Foreskin keratinocyte (primary cell): ENCODE measurements at places on chromosomes 16 and 17.

DNA sequence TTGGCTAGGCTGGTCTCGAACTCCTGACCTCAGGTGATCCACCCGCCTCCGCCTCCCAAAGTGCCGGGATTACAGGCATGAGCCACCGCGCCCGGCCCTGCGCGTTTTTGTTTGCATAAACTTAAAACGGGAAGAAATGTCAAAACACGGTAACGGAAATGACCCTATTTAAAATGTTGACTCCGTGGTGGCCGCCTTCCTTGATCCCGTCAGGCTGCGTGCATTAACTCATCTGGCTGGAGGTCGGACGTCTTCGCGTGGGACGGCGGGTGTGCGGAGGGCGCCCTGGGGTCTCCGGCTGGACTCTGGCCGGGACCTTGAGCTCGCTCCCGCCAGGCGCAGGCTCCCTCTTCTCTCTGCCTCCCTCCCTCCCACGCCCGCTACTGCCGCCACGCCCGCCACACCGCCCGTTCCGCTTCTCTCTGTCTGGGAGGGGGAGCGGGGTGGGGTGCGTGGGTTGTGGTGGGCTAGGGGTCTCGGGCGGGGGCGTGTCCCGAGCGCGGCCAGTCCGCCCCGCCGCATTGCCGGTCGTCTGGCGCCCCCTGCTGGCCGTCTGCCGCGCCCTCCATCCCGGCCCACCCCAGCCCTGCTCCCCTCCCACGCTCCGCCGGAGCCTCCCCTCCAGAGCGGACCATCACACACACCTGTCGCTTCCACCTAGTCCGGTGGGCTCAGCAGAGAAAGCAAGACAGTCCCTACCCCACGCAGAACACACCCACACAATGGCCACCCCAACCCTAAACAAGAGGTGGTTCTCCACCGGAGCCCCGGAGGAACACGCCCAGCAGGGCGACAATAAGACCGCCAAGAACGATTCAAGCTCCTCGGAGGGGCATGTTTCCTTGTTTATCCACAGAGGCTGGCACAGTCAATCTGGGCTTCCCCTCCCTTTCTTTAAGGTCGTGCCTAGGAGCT, 1.2 kb upstream of the CCDC42 start:
- no peak for DNase-seq

- DNase-seq, result no peak
Observed at GRCh38 chr17:1730326-1731193, 6.1 kb downstream of the WDR81 start.

DNA sequence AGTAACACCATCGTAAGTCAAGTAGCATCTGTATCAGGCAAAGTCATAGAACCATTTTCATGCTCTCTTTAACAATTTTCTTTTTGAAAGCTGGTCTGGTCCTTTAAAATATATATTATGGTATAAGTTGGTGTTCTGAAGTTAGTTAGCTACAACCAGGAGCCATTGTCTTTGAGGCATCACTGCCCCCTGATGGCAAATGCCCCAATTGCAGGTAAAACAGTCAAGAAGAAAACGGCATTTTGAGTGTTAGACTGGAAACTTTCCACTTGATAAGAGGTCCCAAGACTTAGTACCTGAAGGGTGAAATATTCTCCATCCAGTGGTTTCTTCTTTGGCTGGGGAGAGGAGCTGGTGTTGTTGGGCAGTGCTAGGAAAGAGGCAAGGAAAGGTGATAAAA, 14.1 kb downstream of the TP53 start:
- DNase-seq, result no peak

- no peak for DNase-seq
Observed at GRCh38 chr17:67467500-67468455, 90.7 kb downstream of the PITPNC1 start.

- no peak for DNase-seq
Observed at GRCh38 chr17:61253937-61254574, 145.6 kb upstream of the TBX2 start.

- no peak for DNase-seq
Observed at GRCh38 chr17:11273596-11273995, 32.6 kb downstream of the SHISA6 start.

- DNase-seq, result no peak
Observed at GRCh38 chr16:901715-902601, 68.8 kb downstream of the LMF1 start.

DNA sequence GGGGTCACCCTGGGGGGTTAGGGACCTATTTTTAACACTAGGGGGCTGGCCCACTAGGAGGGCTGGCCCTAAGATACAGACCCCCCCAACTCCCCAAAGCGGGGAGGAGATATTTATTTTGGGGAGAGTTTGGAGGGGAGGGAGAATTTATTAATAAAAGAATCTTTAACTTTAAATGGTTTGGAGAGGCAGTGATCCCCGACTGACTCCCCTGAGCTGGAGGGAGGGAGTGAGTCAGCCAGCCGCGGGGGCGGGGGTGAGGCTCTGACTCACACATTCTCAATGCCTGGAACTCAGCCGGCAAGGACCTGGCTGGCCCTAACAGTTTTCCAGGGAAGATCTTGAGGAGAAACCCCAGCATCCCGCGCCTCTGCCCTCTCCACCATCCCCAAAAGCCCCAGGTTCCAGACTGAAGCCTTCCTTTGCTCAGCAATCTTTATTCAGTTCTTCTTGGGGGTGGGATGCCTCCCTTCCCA, 1.5 kb downstream of the HCFC1R1 start:
- peak; percentile 91 for DNase-seq

- DNase-seq, result no peak
Observed at GRCh38 chr17:12507026-12507595, 158.6 kb upstream of the MYOCD start.

DNA sequence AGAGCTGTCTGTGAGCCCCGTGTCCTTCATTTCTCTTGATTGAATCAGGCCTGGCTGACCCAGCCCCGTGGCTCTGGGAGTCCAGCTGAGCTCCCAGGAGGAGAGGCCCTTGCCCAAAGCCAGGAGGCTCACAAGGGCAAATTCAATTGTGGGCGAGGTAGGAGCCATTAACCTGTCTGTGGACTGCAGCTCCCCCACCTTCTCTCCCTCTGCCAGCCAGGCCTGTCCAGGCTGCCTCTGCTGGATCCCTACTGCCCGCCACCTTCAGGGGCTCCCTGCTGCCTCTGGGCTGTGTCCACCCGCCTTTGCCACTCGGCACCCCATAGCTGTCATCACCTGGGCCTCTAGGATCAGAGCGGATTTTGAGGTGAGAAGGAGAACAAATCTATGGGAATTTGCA, 61.9 kb downstream of the RTN4RL1 start:
- DNase-seq, result no peak

- no peak for DNase-seq
Observed at GRCh38 chr17:47692137-47692894, 1.6 kb upstream of the TBKBP1 start.

DNA sequence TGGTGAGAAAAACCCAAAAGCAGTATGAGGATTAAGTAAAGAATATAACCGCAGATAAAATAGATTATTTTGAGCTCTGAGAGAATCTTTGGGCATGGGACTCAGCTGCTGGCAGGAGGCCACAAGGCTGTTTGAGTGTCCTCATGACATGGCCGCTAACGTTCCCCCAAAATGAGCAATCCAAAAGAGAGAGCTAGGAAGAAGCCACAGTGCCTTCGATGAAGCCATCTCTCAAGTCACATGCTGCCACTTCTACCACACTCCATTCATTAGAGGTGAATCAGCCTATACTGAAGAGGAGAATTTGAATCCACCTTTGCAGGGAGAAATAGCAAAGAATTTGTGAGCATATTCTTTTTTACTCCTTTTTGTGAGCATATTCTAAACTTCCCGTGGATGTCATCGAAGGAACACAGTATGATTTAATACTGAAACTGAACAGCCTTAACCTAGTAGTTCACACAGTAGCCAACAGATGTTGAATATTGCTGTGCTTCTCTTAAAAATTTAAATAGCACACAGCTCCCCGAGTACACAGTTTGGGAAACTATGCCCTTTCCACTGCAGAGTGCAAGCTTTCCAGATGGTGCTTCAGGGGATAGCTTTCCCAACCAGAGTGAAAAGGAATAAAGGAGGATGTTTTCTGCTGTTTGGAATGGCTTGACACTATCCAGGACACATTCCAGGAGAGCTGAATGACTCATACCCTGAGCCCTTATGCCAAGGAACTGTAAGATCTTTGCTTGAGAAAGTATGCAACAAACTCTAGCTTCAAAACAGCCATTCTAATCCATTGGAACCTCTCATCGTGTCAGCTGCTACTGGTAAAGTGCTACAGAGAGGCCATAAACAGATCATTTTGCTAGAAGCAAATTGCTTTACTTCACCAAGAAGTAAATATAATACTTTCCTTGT, 33.9 kb downstream of the ANKFY1 start:
- peak; percentile 74 for DNase-seq

DNA sequence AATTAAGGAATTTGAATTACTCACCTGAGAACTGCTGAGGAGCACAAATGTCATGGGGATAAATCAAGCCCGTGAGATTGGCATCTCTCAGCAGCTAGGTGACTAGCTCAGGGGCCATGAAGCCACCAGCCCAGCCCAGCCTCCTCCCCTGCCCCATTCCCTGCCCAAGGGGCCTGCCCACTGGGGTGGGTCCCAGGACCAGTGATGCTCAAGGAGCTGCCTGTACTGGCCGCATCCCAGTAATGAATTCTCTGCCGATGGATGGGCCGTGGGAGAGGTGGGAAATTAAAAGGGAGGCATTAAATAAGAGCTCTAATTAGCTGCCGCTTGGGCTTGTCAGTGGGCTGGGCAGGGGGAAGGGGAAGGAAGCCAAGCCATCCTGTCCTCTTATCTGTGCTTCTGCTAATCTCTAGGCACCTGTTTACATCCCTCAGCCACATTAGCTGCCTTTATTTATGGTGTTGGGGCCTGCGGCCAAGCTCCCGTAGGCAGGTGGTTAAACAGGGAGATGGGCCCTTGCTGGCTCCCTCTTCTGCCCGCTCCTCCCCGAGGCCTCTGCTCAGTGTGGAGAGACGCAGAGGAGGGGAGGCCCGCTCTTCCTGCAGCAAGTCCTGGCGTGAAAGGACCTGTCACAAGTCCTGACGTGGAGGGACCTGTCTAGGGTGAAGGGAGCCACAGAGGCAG, 48.8 kb downstream of the PIPOX start:
- peak; percentile 45 for DNase-seq

GRCh38 chr17:9247401-9247938, 226.2 kb downstream of the NTN1 start:
- DNase-seq, result no peak

DNA sequence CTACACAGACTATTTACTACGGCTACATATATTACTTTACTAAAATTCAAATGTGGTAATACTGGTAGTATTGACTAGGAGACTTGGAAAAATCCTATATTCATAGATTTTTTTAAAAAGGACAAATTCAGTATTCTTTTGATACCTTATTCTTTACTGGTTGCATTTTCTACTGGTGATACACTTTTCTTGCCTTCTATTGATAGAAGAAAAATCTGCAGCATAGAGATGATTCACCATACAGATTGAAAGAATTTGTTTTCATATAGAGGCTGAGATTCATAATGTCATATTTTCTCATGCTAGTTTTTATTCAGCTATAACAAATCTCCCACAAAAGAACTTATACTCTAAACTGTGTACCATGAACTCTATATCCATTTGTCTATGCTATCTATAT, 195.4 kb upstream of the C17orf78 start:
- DNase-seq, result no peak

- DNase-seq, result no peak
Observed at GRCh38 chr16:86734543-86735460, 156.5 kb downstream of the FOXL1 start.

DNA sequence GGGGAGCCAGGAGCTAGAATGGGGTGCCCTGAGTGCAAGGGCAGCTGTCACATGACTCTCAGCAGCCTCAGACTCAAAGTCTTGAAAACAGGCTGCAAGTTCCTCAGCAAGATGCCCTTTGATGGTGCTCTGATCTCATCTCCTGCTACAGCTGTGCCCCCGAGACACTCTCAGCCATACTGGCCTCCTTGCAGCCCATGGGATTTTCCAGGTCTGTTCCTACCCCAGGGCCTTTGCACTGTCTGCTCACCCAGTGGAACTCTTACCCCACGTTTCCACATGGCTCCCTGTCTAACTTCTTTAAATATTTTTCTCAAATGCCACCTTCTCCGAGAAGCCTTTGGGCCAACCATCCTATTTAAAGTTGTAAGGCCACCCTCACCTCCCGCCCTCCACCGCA, 146.9 kb downstream of the C16orf95 start:
- DNase-seq, result no peak

- DNase-seq, result peak; percentile 71
Observed at GRCh38 chr17:9443811-9444210, 131.8 kb downstream of the STX8 start.

DNA sequence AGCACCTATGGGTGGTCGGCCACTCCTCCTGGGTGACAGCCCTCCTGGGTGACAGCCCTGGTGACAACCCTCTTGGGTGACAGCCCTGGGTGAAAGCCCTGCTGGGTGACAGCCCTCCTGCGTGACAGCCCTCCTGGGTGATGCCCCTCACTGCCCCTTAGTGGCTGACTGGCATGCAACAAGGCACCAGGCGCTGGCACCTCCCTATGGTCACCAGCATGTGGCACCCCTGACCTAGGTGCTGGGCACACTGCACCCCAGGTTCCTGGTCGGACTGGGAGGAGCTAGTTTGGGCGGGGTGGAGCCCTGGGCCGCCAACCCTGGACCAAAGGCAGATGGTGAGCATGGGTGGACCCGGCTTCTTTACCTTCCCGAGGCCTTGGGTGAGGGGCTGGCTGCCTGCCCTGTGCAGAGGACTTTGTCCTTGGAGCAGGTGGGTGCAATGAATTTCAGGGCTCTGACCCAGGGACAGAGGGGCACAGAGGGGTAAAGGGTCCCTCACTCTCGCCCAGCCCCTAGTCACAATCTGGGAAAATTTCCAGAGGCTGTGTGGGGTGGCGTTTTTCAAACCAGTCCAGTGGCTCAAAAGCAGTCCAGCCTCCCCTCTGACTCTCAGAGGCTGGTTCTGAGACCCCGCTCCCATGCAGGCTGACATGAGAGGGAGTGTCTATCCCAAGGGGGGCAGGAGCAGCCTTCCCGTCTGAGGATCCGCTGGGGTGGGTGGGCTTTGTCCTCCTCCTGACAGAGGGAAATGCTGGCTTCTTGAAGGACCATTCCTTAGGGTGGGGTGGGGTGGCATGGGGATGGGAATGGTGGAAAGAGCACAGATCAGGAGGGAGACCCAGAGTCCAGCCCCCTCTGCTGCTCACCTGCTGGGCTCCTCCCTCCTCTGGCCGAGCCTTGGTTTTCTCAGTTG, 25.9 kb upstream of the TNFRSF13B start:
- DNase-seq, result no peak

- DNase-seq, result peak; percentile 76
Observed at GRCh38 chr16:66935314-66936011, at the start of gene CES2. Gene CES2 (plus strand): TSS chr16:66935516. CDS start chr16:66935636, 120 bp downstream.

GRCh38 chr16:20300312-20301097, 26.8 kb downstream of the GP2 start:
- DNase-seq, result peak; percentile 4
